Neuronal stem cell (in vitro differentiated cells): ENCODE measurements at places on chromosomes 1 and 21.

- DNase-seq = no peak
These were observed 7.4 kb upstream of the GRHL3 start for GRCh38 chr1:24311741-24312140.

DNA sequence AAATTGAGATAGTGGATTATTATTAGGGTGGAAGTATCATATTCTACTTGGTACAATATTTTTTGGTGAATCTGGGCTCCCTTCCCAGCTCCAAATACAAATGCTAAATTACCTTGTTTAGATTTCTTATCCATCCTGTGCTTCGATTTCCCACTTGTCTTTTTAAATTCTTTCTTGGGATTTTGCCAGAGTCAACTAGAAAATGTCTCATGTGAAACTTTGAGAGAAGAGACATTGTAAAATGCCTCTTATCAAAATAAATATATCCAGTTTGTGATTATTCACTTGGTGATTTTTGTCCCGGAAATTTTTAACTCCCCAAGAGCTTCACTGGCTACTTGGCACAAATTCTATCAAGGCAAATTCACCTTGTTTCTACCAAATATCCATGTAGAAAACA is 202.0 kb downstream of the FMN2 start:
- DNase-seq = no peak

DNA sequence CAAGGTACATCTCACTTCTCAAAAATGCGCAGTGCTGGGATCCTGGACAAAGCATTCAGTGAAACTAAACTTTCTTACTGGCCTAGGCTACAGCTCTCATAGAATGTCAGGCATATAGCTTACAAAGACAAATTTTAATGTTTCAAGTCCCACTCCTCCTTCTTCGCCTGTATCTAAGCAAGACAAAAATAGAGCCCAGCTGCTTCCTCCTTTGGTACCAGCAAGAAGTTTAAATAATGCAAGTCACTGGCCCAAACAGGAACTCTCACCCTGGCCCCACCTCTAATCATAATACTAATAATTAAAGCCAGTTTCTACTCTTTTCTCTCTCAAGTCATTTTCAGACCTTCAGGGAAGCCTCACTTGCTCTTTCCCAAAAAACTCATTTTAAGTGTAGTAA is 1267.9 kb downstream of the MRPL39 start:
- no peak for DNase-seq

DNA sequence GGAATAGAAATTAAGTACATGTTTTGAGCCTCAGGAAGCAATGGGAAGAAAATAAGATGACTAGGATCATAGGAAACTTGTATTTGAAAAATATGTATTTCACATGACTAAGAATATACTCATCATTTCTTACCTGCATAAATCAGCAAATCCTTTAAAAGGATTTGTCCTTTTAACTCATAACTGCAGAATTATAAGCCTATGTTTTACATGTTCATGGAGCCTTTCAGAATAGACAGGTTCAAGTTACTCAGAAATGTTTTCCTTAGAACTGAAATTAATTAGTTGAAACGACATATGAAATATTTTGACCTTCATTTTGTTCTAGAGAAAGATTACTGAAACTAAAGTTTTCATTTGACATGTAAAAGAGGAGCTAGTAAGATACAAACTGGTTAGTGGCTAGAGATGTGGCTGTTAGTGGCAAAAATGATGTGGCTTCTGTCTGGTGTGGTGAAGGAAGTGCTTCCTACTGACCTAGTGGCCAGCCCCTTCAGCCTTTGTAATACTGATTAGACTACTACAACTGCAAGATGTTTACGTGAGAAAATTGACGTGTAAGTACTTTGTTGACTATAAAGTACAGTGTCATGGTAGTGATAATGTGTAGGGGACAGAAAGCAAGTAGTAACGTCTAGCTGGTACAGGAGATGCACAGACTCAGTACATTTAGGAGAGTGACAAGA is 54.7 kb downstream of the PACC1 start:
- no peak for DNase-seq

GRCh38 chr1:59598120-59598440 is 216.7 kb upstream of the HOOK1 start:
- DNase-seq = no peak
